Mucosa of gallbladder (tissue), 1 donor: ENCODE measurements at places on chromosomes 7 and 10. TPM values are rescaled to one million over a fixed set of nuclear protein-coding genes. Genes with fewer than 3 reads are reported as not detected.

- DNase-seq, result no peak
Measured at GRCh38 chr10:42989481-42989921, 87.4 kb upstream of the RET start.

The ETV1 gene
- 136 TPM for total RNA-seq

GRCh38 chr10:69101451-69102095 is 13.7 kb downstream of the SRGN start:
- no peak for DNase-seq

The TMEM254 gene
- 37.7 TPM for total RNA-seq

The TMEM229A gene
- total RNA-seq, result 0.66 TPM

The NYAP1 gene
- 1.2 TPM for total RNA-seq

DNA sequence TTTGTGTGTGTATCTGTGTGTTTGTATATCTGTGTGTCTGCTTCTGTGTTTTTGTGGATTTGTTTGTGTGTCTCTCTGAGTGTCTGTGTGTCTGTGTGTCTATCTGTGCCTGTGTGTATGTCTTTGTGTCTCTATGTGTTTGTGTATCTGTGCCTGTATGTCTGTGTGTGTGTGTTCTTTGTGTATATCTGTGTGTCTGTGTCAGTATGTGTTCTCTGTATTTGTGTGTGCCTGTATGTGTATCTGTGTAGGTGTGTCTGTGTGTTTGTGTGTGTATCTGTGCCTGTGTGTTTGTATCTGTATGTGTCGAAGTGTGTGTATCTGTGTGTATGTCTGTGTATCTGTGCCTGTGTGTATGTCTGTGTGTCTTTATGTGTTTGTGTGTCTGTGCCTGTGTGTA is 118.2 kb downstream of the SH2D4B start:
- no peak for DNase-seq
